ENCODE measurements at places on chromosomes 7 and 10.

DNA sequence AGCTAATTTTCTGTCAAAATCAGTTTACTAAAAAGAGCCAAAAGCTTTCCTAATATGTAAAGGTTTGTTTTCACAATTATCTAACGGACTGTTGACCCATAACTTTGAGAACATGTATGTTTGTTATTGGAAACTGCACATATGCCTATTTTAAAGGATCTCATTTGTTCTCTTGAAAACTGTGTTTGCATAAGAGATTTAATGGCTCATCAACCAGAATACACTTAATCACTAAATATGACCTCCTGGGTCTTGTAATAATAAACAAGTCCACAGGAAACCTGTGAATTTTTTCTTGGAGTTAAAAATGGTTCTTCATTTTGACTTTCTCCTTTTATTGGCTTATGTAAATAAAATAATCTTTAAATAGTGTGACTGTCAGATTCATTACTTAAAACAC is 48.3 kb upstream of the STEAP1B start:
- no peak for DNase-seq

GRCh38 chr10:67401711-67402110 is 294.3 kb downstream of the CTNNA3 start:
- DNase-seq, result no peak

- DNase-seq, result no peak
These were observed 145.6 kb downstream of the EXOC4 start for GRCh38 chr7:133398506-133398905.

- DNase-seq, result no peak
These were observed 198.2 kb upstream of the GNAI1 start for GRCh38 chr7:79936281-79936983.

GRCh38 chr10:128382225-128382624 is 256.0 kb upstream of the MKI67 start:
- DNase-seq, result no peak

DNA sequence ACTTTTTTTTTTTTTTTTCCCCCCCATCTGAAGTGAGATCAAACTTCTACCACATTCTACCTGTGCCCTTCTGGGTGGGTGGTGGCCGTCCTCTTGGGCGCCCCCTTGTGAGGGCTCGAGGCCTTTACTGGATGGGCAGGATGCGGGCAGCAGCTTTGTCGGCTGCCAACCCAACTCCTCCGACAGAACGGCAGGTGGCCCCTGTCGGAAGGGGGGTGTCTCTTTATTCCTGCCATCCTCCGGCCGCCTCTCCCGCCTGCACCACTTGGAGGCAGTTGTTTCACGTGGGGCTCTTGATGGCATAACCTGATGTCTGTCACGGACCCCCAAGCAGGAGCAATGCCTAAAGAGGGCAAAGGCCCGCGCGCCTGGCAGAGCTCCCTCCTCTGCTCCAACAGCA is 31.0 kb downstream of the AMZ1 start:
- peak; percentile 38 for DNase-seq

- DNase-seq, result no peak
These were observed 33.7 kb downstream of the C10orf120 start for GRCh38 chr10:122665946-122666345.

DNA sequence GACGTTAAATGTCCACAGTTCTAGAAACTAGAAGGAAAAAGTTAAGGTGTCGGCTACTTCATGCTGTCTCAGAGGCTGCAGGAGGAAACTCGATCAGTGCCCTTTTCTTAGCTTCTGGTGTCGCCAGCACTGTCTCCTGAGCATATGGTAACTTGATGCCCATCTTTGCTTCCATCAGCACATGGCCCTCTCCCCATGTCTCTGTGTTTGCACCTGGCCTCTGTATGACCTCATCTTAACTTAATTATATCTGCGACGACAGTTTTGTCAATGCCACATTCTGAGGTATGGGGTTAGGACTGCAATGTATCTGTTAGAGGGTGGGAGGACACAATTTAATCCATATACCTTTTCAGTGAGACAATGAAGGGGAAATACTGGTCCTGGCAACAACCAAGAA is 449.9 kb downstream of the POM121L12 start:
- no peak for DNase-seq

DNA sequence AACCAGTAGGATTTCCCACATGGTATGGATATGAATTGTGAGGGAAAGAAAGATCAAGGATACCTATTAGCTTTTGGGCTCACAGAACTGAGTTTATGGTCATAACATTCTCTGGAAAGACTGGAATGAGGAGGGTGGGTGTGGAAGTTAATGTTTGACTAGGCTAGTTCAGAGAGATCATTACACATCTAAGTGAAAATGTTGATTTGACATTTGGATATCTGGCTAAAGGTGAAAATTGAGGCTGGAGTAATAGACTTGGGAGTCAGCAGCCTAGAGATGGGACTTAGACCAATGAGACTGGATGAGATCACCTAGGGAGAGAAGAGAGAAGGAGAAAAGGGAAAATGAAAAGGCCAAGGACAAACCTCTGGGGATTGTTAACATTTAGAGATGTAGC is 437.3 kb downstream of the CCSER2 start:
- DNase-seq, result no peak

DNA sequence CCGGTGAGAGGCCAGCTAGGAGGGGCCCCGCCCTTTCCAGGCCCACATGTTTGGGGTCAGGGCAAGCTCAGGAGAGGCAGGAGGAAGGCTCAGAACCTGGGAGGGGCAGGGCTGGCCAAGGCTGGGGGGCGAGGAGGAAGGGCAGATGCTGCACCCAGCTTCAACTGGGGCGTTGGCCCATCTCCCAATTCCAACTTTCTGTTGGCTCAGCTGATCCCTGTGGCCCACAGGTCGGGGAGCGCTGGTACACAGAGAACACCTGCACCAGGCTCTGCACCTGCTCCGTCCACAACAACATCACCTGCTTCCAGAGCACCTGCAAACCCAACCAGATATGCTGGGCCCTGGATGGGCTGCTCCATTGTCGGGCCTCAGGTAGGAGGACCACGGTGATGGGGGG is 40.1 kb downstream of the ZAN start:
- no peak for DNase-seq
